NCI-H2171 (cell line): ENCODE measurements at places on chromosomes 13 and 19.

- DNase-seq: no peak
Measured at GRCh38 chr13:41645331-41645730, 188.0 kb downstream of the RGCC start.

- peak; percentile 59 for DNase-seq
Measured at GRCh38 chr19:10587022-10587838, at the start of gene AP1M2. AP1M2 (minus strand) TSS chr19:10587312; CDS start chr19:10587231, 81 bp downstream.

DNA sequence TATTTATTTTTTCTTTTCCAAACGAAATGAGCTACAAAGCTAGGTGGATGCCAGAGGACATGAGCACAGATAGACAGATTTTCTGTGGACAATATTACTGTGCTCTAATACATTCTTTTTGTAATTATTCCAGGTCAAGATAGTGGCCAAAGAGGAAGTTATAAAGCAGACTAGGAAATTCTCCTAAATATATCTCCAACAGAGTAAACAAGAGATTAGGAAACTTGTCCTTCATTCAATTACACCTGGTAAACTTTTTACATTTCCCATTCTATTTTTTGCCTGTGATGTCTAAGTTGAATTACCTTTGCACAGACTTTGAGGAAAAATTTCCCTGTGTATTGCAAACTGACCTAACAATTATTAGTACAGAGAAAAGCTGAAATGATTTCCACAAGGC lies 905.5 kb upstream of the PCDH20 start:
- DNase-seq: no peak

DNA sequence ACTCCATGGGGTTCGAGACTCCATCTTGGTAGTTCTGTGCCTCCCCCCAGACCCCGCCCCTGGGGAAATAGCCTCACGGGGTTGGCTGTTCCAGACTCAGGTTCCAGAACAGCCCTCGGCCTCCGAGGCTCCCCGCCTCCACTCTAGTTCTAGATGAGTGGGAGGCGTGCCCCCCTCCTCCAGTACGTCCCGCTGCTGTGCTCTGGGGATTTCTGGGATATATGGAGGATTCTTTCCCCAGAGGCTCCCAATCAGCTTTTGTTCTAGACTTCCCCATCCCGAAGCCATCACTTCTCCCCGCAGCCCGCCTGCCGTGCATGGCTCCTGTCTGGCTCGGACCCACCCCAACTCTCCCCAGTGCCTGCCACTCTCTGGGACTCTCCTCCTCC lies 1.9 kb upstream of the CACNG7 start:
- DNase-seq: no peak

DNA sequence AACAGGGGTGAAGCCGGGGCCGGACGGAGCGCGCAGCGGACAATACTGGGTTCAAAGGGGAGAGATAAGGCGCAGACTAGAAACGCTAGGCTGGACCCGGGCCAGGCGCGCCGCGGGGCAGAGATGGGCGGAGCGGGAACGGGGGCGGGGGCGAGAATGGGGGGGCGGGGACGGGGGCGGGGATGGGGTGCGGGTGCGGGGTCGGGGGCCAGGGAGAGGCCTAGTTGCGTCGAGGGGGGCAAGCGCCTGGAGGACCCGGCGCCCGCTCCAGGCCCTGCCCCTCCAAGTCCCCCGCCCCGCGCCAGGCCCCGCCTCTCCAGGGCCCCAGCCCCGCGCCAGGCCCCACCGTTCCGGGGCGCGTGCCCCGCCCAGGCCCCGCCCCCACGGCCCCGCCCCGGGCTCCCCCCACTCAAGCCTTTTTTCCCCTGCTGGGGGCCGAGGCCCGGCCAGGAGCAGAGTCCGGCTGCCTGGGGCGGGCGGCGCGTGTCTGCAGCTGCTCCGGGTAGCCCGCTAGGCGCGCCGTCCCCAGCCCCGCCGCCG lies at the start of gene CERS4:
Gene CERS4, plus strand, starts transcription at position 449 of the 540 bp plus-strand sequence. CDS start 41,707 bp downstream, outside the sequence.
- DNase-seq: peak; percentile 70

DNA sequence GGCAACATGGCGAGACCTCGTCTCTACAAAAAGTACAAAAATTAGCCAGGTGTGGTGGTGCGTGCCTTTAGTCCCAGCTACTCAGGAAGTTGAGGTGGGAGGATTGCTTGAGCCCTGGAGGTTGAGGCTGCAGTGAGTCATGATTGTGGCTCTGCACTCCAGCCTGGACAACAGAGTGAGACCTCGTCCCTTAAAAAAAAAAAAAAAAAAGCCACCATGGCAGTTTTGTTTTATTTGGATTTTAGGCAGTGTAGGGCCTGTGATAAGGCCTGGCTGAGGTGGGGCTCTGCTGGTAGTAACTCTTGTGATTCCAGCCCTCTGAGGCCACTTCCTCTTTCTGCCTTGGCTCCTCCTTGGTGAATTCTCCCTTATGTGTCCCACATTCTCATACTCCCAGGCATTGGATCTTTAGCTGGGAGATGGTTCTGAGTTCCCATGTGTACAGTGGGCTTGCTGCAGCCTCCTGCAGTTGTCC lies 39.2 kb downstream of the GATAD2A start:
- no peak for DNase-seq

DNA sequence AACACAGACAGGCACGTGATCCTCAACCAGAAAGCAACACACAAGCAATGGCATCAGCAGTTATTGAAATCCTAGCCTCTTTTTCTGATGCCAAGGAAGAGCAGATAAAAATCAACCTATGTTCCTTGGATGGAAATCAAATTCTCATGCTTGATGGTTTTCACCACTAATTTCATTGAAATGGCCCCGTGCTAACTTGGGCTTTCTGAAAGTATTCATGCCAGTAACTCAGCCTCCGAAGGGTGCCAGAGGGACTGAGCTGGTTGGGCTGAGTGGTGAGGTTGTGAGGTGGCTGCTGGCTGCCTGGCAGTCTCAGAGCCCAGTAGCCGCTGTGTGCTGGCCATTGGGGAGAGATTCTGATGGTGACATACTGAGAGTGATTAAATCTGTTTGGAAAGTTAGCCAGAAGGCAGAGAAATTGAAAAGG lies 309.3 kb downstream of the DCT start:
- no peak for DNase-seq

GRCh38 chr19:8557642-8558238 lies 19.5 kb downstream of the MYO1F start:
- no peak for DNase-seq

- no peak for DNase-seq
Measured at GRCh38 chr13:60765700-60766411, 368.8 kb downstream of the TDRD3 start.

DNA sequence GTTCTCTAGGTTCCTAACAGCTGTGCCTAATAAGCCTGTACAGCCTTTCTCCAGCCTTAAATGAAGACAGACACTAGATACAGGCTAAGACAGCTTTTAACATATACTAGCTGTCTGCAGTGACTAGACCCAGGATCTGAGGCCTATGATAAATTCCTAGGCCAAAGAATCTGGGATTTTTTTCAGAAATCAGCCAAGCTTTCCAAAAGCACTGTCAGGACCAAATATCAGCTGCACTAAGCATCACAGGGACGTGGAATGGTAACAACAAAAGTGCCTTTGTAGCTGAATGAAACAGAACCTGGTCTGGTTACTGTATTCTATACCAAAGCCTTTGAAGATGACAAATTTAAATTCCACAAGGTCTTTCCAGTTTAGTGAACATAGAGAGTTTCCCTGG lies 77.9 kb upstream of the DOCK9 start:
- DNase-seq: no peak

- DNase-seq: no peak
Measured at GRCh38 chr19:51697169-51697776, 4.1 kb downstream of the SPACA6 start.

DNA sequence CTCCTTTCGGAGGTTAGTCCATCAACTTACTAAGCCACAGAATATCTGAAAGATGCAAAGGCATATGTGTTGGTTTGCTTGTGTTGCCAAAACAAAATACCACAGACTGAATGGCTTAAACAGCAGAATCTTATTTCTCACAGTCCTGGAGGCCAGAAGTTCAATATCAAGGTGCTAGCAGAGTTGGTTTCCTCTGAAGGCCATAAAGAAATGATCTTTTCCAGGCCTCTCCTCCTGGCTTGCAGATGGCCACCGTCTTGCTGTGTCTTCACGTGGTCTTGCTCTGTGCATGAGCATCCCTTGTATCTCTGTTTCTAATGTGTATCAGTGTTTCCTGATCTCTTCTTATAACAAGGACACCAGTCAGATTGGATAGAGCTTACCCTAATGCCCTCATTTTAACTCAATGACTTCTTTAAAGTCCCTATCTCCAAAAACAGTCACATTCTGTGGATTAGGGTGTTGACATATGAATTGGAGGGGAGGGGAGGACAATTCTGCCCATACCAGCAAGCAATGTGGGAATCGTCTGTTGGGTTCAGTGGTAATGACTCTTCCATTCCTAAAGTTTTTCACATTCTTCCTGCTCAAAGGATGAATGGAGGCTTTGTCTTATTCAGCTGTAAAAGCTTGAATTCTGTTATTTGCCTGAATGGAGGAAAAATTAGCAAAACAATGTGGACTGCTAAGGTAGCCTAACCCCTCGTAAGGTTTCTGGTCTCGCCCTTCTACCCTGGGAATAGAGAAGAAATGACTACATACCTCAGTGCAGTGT lies 715.7 kb downstream of the DIAPH3 start:
- DNase-seq: no peak

DNA sequence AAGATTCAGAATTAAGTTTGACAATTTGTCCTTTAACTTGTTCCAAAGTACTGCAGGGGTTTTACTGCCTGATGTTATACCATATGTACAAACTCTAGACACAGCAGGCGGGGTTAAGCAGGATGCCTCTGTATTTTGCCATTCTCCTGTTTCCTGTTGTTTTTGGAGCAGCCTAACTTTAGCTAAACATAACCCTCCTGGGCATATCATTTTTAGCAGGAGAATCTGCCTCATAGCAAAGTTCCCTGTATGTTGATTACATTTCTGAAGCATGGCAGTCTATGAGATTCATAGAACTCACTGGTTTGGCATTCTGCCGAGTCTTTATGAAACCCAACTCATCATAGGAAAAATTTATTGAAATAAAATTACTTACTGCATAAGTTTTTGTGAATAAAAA lies 5.2 kb downstream of the LHFPL6 start:
- DNase-seq: no peak

- DNase-seq: no peak
Measured at GRCh38 chr19:23774524-23774971, 15.9 kb upstream of the ZNF681 start.

- no peak for DNase-seq
Measured at GRCh38 chr13:73212482-73212881, 153.7 kb downstream of the KLF5 start.

- DNase-seq: no peak
Measured at GRCh38 chr19:36688058-36688457, 646 bp downstream of the ZNF567 start.

DNA sequence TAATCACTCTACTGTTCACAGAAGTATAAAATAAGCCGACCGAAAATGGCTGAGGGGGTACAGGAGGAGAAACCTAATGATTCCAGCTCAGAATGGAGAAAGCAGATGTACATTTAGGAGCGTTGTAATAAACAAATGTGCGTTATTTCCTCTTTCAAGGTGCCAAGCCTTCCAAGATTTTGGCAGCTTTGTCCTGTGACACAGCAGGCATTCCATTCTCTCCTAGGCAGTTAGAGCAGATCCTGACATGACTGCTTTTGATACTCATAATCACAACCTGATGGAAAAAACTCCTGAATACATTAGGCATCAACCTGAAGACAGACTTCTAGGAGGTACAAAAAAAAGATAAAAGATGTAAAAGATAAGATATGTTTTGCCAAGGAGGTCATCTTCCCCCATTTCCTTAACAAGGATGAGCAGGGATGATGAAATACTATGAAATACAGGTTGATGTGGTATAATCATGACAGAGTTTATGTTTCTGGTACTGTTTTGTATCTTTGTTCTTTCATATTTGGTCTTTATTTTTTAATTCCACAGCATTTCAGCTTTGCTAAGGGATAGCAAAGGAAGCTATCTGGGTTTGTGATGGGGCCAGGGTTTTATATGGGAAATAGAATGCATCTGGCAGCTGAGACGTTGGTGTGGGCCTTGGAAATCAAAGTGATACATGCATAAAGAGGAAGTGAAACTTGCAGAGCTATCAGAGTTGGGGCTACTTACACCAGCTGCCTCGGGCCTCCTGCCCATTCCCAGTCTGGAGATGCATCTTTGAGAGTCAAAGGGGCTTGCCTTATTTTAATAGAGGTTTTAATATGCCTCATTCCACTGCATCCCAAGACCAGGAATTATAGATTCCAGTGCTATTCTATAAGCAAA lies 222.5 kb downstream of the OXGR1 start:
- no peak for DNase-seq

DNA sequence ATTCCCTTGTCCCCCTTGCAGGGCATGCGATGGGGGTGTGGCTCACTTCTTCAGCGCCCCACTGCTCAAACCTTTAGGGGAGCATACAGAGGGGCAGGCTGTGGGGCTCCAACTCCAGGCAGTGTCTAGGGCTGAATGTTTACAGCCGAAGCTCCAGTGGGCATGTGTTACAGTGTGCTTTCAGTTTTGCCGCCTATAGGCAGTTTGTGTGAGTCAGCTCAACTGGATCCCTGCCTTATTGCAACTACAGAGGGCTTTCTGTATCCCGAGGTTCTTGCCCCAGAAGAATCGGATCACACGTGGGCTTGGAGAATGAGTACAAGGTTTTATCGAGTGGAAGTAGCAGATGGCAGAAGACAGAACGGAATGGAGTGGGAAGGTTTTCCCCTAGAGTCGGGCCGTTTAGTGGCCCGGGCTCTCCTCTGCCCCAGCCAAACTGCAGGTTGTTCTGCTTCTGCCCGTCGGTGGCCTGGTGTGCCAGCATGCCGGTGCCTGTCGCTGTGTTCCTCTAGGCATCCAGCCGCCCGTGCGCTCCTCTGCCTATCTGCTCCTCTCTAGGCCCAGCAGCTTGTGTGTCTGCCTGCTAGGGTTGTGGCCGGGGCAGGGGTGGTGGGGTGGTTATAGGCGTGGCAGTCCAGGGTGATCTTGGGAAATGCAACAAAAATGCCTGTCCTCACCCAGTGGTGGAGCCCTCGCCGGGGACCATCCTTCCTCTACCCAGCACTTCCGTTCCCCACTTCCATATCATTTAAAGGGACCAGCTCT lies 435.9 kb upstream of the SGCG start:
- DNase-seq: no peak

DNA sequence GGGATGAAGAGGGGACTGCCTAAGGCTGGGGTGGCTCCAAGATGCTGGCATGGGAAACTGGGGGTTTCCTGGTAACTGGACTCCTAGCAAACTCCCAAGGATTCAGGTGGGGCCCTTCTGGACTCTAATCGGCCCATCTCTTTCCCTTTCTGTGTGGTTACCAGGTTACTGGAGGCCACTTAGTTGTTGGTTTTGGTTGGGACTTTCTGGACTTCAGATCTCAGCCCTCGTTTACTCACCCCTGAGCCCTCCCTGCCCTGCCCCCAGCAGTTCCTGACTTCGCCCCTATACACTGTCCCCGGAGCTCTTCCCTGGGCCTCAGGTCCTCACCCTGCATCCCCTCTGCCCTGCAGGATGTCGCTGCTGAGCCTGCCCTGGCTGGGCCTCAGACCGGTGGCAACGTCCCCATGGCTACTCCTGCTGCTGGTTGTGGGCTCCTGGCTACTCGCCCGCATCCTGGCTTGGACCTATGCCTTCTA lies 328 bp downstream of the CYP4F12 start:
- DNase-seq: no peak

GRCh38 chr13:72891423-72891822 lies 109.5 kb downstream of the PIBF1 start:
- DNase-seq: no peak

GRCh38 chr13:106533943-106534638 lies 1.4 kb downstream of the EFNB2 start:
- peak; percentile 45 for DNase-seq
